ENCODE measurements at places on chromosomes 2 and 18.

GRCh38 chr2:165003443-165004130, 48.3 kb upstream of the SLC38A11 start:
- DNase-seq, result no peak

DNA sequence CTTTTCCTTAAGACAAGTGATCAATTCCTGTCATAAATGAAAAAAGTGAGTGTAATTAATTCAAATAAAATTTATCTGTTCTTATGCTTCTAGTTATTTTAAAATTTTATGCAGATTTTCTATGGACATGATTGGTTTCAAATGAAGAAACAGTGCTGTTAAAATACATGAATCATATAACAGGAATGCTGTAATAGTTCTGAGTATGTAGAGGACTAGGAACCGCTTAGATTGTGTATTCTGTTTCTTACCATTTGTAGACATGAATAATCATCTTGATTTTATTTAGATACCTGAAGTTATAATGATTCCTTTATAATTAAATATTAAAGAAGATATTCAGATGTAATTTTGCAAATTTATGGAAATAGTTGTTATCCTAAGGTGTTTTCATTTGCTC, 3.5 kb downstream of the ACTR2 start:
- DNase-seq, result no peak

GRCh38 chr18:13147130-13147529, 71.4 kb upstream of the LDLRAD4 start:
- DNase-seq, result no peak

DNA sequence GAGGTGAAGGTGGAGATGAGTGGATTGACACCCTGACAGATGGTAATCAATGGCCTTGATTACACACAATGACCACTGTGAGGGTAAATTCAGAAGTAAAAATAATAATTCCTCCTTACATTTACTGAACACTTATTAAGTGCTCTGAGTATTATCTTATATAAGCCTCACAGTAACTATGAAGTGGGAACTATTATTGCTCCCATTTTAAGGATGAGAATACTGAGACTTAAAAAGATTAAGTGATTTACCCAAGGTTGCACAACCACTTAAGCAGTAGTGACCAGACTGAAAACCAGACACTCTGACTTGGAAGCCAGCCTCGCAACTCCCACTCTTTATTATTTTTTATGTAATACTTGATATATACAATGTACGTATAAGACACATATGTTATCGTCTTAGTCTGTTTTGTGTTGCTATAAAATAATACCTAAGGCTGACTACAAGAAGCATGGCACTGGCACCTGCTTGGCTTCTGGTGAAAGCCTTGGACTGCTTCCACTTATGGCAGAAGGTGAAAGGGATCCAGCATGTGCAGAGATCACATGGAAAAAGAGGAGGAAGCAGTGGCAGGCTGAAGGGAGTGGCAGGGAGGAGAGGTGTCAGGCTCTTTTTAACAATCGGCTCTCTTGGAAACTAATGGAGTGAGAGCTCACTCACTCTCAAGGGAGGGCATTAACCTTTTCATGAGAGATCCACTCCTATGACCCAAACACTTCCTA, 41.5 kb upstream of the C1D start:
- no peak for DNase-seq

DNA sequence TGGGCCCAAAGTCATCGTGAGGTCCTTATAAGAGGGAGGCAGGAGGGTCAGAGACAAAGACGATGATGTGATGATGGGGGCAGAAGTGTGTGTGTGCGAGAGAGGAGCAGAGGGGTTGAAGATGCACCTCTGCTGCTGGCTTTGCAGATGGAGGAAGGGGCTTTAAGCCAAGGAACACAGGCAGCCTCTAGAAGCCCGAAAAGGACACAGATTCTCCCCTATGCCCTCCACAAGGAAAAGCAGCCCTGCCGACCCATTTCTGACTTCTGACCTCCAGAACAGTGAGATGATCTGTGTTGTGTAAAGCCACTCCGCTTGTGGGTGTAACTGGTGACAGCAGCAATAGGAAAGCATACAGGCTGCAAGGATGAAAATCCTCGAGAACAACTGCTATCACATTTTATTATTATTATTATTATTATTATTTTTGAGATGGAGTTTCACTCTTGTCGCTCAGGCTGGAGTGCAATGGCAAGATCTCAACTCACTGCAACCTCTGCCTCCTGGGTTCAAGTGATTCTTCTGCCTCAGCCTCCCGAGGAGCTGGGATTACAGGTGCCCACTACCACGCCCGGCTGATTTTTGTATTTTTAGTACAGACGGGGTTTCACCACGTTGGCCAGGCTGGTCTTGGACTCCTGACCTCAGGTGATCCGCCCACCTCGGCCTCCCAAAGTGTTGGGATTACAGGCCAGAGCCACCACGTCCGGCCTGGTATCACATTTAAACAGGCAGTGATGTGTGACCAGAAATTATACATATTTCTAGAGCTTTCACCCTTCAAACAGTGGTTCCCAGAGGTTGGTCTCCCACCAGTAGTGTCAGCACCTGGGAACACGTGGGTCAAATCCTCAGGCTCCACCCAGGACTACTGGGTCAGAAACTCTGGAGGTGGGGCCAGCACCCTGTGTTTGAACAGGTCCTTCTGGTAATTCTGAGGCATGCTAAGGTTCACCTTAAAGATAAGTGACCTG, 170.5 kb downstream of the TGIF1 start:
- no peak for DNase-seq

DNA sequence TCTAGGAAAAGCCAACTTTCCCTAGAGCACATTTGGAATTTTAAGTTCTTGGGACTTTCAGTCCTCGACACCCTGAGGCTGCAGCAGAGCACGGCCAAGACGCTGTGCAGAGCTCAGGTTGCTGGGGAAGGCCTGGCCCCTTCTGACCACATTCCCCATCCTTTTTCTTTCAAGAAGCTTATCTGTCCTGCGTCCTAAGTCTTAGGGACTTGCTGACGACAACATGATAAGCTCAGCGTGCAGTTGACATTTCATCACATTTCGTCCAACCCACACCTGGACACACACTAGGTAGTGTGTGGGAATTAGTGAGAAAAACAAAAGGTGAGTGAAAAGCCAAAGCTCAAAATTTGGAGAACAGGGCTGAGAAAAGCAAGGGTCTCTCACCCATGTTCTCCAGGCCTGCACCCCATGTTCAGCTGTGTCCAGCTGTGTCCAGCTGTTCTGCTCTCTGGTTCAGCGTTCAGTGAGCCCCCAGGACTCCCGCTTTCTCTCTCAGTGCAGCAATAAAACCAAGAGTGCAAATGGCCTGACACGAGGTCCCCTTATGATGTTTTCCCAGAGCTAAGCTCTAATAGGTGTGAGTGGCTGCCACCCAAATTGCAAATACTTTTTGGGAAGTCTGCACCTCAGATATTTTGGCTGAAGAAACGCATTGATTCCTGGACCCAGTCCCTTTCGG, 101.9 kb downstream of the RGPD3 start:
- no peak for DNase-seq

DNA sequence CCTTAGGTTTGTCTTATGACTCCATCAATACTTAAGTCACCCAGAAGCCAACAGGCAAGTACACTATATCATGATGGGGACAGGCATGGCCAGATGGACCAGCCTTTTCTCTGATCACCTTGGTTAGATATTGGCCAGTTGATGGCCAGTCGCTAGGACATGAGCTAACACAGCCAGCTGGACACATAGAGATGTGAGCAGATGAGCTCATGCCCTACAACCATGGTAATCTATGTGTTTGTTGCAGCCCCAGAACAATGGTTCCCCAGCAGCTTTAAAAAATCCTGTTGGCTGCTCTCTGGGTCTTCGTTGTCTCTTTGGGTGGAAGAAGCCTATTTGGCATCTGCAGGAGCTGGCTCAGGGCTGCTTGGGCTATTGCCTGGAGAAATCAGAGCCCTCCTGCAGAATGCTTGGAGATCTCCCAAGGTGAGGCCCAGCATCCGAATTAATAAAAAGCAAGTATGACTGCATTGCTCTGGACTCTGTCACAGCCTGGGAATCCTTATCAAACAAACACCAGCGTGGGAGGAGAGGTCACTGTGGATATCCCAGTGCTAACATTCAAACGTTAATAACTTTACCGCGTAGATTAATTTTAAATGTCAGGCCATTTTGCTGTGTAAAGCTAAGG, 62.3 kb upstream of the KLHL29 start:
- DNase-seq, result no peak

GRCh38 chr2:64657411-64657810, 3.7 kb upstream of the SERTAD2 start:
- DNase-seq, result no peak
